ENCODE measurements at places on chromosomes 13 and 19.

- no peak for DNase-seq
Observed at GRCh38 chr13:110662777-110663443, 43.0 kb downstream of the CARS2 start.

- DNase-seq: no peak
Observed at GRCh38 chr13:91139232-91139631, 208.3 kb upstream of the MIR17HG start.

GRCh38 chr13:50355797-50356196 lies 340.6 kb downstream of the KCNRG start:
- no peak for DNase-seq

DNA sequence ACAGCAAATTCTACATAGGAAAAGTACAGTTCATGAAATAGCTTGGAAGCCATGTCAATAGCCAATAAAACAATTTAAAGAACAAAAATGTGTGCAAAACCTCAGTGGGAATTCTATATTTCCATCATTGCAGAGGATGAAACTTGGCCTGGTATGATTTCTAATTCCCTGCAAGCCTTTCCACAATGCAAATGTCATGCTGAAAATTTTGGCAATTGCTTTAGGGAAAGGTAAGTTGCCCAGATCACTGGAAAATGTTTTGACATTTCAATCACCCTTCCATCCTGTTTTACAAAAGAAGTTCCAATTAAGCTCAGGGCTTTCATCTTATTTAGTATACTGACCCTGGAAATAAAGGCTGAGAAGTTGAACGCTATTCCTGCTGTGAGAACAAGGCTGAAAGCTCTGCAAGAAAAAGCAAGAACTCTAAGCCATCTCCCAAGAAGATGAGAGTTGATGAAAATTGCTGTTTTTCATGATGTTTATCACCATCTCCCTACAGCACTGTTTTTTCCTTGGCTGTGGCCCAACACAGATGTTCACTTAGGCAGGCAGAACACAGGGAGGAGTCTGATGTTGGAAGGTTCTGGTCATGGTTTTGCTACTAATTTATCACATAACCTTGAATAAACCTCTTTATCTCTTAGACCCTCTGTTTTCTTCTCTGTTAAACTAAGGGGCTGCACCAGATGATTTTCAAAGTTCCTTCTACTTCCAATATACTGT lies 263.7 kb downstream of the KCTD12 start:
- DNase-seq: no peak

DNA sequence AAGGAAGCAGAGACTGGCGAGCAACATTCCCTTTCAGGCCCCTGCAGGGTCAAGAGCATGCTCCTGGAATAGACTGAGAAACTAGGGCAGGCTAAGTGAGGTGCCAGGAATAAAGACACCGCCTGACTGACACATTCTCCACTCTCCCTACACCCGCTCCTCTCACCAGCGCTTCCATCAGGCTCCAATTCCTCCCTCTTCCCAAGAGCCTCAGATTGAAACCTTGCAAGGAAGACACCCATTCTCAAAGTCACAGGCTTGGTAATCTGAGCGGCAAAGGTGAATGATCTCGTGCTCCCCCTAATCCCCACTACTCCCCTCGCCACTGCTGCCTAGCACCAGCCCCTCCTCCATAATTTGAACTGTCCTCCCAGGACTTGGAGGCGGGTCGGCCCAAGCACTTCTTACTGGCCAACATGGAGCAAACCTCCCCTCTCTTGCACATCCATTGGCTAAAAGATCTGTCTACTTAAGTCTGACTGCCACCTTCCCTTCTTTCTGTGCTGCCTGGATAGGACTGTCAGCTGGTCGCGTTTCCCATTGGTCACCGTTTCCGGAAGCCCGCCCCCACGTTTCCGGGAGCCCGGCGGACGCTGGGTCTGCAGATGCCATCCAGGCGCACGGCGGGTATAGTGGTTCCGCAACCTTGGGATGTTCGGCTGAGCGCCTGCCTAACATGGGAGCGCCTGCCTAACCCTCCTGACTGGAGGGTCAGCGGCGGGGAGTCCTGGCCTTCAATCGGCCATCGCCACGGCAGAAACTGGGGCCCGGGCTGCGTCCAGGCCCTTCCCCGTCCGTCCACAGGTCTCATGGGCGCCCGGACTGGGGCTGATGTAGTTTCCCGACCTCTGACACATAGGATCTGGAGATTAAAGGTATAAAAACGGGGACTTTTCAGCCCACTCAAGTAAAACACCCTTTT lies 33.6 kb downstream of the ZNF383 start:
- peak; percentile 5 for DNase-seq

DNA sequence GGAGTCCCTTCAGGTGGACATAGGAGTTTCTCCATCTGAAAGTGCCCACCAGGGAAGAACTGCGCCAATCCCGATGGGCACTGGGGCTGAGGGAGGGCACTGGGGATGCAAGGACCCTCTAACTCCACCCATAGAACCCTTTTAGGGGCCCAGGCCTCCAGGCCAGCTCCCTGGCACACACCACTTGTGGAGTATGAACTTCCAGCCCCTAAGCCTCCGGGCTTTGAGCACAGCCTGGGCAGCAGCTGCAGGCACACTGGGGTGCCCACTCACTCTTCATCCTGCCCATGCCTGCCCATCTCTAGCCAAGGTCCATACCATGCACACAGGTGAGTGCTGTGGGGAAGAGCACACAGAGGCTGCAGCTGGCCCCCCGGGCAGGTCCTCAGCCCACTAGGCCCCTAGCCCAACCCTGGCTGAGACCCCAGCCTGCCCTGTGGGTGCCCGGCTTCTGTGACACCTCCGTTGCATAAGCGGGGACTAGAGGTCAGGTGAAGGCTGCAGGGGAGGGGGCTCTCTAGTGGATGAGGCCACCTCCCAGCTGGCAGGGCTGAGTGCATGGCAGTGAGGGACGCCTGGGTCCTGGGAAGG lies 14.6 kb upstream of the SLC7A10 start:
- no peak for DNase-seq

DNA sequence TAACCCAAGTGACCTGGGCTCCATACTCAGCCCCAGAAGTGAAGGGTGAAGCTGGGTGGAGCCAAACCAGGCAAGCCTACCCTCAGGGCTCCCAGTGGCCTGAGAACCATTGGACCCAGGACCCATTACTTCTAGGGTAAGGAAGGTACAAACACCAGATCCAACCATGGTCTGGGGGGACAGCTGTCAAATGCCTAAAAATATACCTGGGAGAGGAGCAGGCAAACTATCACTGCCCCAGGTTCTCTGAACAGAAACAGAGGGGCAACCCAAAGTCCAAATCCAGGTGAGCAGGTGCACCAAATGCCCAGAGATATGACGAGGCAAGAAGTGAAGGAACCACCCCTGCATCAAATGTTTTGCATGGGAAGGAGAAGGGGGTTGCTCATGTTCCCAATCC lies 6.1 kb upstream of the CEACAM7 start:
- no peak for DNase-seq

- no peak for DNase-seq
Observed at GRCh38 chr13:45879666-45880065, 28.1 kb upstream of the SIAH3 start.

- DNase-seq: no peak
Observed at GRCh38 chr13:97435323-97435722, 1.4 kb downstream of the RAP2A start.

DNA sequence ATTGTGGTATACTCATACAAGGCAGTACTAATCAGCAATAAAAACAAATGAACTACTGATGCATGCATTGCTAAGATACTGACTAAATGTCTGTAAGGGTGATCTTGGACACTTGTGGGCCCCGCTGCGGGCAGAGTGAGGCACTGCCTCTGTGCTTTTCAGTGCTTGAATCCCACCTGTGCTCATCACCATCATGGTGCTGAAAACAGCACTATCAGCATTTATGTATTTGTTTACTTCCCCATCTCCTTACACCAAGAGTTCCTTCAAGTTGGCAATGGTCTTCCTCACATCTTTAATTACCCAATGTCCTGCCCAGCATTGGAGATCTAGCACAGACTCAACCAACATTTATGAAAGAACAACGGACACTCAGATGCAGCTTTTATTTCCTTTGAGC lies 193.7 kb upstream of the RFC3 start:
- no peak for DNase-seq

DNA sequence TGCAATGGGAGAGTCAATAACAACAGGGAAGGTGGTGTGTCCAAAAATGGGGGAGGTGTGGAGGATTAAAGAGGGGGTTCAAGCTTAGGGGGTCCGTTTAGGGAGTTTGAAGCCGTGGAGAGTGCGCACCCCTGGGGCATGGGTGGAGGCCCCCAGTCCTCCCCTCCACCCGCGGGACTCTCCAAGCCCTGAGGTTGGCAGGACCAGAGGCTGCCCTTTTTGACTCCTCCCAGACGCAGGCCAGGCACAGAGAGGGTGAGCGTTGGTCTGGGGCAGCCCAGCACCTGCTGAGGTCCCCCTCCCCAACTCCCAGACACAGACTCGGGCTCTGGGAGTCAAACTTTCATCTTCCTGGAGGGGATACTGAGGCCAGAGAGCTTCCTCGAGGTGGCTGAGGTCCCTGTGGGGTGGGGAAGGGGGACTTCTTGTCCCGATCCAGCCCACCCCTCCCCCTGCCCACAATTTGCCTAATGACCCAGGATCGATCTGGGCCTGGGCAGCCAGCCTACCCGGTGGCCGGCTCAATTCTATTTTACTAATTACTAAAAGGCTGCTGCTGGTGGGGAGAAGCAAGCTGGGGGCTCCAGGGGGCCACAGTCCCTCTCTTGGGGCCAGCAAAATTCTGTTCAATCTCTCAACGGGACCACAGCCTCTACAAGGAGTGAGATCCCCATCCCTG lies 2.8 kb upstream of the ONECUT3 start:
- no peak for DNase-seq

GRCh38 chr19:49148044-49148682 lies 7.0 kb downstream of the HRC start:
- DNase-seq: no peak

- no peak for DNase-seq
Observed at GRCh38 chr13:44867825-44868224, 121.4 kb downstream of the NUFIP1 start.

DNA sequence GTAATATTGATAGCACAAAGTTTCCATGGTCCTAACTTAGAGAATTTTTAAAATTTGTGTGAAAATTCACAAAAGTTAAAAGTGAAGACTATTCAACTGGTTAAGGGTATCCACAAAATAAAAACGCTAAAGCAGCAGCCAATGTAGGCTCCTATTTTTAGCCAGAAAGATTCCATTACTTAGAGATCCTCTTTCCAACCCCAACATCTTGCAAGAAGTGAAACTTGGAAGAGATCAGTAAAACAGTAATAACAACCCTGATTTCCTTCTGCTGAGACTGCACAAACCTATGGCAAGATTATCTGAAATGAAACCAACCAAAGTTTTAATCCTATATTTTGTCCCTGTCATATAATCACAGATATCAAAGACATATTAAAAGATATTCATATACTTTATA lies 8.5 kb downstream of the TBC1D4 start:
- no peak for DNase-seq

DNA sequence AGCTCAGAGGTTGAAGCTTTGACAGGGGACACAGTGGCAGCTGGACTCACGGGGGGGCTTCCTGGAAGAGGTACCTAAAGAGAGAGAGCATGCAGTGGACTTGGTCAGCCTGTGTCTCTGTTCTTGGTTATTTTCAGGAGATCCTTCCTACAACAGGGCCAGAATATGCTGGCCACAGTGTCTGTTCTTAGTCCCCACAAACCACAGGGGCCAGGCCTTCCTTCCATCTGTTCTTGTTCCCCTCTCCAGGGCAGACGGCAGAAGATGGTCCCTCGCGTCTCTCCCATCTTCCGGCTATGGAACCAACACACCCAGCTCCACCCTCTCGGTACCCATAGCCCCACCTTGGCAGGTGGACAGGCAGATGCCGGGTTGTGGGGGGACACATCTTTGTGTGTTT lies 24.8 kb downstream of the MAST3 start:
- no peak for DNase-seq

DNA sequence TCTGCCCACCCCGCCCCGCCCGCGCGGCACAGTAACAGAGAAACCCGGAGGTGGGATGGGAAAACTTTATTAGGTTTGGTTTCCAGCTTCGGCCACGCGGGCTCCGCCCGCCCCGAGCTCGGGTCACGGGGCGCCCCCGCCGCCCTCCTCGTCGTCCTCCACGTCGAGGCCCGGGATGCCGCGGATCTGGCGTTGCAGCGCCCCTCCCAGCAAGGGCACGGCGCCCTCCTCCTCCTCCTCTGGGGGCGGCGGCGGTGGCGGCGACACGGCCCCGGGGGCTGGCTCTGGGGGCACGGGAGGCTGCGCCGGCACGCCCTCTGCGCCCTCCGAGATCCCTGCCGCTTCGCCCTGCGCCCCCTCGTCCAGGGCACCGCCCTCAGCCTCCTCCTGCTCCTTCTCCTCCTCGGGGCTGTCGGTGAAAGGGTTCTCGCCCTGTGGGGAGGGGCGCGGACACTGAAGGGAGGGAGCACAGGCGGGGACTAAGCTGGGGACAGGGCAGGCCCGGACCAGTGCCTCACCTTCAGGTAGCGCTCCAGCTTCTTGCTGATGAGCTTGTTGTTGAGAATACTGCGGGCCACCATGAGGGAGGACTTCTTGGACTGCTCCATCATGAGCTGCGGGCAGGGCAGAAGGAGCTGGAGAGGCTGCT lies 536 bp upstream of the AKAP8 start:
- no peak for DNase-seq

- no peak for DNase-seq
Observed at GRCh38 chr19:18205200-18205892, 1.5 kb upstream of the RAB3A start.

DNA sequence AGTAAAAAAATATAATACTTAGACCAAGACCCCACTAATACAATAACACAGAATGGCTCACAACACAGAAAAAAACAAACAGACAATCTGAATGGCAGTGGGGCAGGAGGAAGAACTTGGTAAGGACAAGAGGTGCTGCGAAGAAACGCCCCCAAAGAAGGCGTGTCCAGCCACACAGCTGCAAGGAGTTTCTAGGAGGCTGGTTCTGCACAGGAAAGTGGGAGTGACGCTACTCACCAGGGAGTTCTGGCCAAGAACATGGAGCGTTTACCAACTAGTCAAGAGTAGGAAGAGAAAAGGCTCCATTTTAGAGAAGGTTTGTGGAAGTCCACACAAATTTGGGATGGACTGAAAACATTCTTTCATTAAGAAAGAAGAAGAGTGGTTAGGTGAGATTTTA lies 95.3 kb upstream of the SLC15A1 start:
- DNase-seq: no peak

DNA sequence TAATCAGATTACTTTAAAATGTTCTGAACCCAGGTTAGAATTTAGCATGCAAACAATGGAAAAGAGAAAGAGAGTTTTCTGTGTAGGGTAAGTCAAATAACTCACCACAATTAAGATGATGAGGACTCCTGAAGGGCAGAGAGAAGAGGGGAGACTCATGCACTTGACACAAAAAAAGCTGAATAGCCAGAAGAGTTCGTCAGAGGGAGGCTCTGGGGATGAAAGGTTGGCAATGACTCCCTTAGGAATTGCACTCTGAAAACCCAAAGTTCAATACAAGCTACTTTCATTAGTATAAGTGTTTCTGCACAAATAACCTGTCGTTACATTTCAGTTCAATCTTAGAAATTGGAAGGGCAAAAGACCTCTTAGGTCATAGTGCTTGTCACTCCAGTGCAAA lies 434.4 kb upstream of the PCDH9 start:
- no peak for DNase-seq

- no peak for DNase-seq
Observed at GRCh38 chr13:41017159-41017558, 2.0 kb downstream of the ELF1 start.

- DNase-seq: no peak
Observed at GRCh38 chr19:32662186-32662585, 12.8 kb downstream of the ANKRD27 start.

Measured in stimulated activated CD8-positive, alpha-beta memory T cell treated with anti-CD3 and anti-CD28 coated beads, Interleukin-7, amount 100 ng/mL, for 48 hours (primary cell).